ENCODE measurements at places on chromosomes 11 and 22.

DNA sequence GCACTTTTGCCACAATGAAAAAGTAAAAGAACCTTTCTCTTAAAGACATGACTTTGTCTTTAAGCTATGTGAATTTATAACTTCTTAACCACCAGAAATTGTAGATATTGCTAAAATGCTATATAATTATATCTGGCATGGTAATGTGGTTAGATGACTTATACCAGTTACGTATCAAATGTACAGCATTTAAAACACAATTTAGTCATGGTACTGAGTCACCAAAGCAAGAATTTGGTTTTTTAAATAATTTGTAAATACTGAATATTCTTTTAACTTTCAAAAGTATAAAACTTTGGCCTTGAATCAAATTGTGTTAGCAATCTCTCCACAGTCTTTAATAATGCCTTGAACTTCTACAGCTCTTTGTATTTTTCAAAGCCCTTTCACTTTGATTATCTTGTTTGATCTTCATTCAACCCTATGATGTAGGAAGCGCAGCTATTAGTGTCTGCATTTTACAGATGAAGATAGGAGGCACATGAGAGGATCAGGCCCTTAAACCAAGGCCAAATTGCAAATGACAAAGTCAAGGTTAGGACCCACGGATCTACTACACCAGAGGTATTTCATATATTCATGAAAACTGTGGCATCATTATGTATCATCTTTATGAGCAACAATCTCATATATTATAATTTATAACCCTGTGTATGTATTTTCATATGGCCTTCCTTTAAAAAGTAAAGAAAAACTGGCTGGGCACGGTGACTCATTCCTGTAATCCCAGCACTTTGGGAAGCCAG lies 4.4 kb upstream of the SYTL2 start:
- DNase-seq: peak; percentile 77

DNA sequence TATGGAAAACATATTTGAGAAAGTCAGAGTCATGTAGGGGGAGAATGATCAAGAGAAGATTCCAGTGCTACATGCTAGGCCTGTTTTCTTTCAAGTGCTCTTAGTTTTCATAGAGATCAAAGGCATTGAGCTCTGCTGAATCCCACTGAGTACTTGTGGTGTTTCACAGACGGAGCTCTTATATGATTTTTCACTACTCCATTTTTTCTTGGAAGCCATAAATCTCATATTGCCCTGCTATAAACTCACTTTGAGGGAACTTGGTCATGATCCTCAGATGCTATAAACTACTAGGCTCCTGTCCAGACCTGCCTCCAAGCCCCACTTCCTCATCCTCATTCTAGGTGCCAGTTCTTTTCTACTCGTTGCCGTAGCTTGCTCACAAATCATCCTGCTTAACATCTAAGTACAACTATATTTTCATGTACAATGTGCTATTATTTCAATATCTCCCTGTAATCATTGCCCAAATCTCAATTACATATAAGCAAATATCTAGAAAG lies 180.8 kb upstream of the CCDC179 start:
- DNase-seq: peak; percentile 8

GRCh38 chr11:71420455-71421241 lies 27.5 kb downstream of the DHCR7 start:
- DNase-seq: peak; percentile 51

DNA sequence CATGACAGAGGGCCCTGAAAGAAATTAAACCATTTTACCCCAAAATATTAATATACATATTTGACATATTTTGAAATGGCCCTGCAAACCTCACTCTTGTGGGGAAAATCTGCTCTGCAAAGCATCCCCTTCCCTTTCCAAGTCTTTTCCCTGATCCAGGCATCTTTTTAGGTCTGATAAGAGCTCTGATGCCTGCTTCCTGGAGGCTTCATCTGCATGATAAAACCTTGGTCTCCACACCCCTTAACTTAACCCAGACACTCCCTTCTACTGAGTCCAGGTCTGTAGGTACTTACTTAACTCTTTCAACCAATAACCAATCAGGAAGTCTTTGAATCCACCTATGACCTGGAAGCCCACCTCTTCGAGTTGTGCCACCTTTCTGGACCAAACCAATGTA lies 1.8 kb upstream of the LGALS12 start:
- DNase-seq: no peak

DNA sequence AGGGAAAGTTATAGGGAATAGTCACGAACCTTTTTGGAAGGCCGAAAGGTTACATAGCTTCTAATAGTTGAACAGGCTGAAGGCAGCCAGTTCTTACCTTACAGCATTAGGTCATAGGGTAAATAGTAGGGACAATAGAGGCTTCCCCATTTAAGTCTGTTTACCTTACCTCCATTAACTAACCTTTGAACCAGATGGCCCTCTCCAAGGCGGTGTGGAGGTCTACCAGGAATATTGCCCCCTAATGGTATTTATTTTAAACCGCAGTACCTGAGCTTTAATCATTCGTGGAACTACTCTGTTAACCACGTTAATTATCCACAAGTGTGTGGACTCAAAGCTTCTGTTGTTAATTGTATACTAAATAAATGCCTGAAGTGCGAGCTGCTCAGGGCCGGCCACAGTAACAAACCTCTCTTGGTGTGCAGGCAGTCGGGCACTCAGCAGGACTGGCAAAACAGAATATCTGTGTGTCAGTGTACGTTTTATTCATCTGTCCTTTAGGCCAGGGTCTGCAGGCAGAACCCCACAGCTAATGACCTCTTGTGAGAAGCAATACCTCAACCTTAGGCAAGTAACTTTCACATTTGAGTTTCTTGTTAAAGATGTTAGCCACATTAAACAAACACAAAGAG lies 81.7 kb downstream of the PRCP start:
- DNase-seq: no peak

- DNase-seq: no peak
These were observed 109.6 kb upstream of the B3GAT1 start for GRCh38 chr11:134521452-134522289.

- DNase-seq: no peak
These were observed 10.2 kb upstream of the CD82 start for GRCh38 chr11:44555031-44555800.

DNA sequence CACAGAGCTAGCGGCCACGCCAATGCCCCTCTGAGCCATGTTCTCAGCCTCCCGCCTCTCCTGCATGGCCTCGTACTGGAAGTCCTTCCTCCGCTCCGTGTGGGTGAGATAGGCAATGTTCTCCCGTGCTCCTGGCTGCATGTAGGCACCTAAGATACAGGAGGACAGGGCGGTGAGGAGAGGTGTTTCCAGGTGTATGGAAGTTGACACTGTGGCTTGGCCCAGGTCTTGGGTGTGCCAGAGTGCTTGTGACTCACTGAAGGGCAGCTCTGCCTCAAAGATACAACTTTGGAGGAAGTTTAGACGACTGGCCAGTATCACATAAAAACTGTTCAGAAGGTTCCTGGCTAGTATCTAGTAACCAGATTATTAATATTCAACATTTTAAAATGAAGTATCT lies 8.5 kb downstream of the SRRD start:
- DNase-seq: peak; percentile 45

GRCh38 chr22:33747576-33748180 lies 172.6 kb downstream of the LARGE1 start:
- DNase-seq: no peak

GRCh38 chr11:63985812-63986155 lies 454 bp upstream of the OTUB1 start:
- DNase-seq: no peak

- no peak for DNase-seq
These were observed 32.3 kb upstream of the RFPL3 start for GRCh38 chr22:32325416-32325801.

DNA sequence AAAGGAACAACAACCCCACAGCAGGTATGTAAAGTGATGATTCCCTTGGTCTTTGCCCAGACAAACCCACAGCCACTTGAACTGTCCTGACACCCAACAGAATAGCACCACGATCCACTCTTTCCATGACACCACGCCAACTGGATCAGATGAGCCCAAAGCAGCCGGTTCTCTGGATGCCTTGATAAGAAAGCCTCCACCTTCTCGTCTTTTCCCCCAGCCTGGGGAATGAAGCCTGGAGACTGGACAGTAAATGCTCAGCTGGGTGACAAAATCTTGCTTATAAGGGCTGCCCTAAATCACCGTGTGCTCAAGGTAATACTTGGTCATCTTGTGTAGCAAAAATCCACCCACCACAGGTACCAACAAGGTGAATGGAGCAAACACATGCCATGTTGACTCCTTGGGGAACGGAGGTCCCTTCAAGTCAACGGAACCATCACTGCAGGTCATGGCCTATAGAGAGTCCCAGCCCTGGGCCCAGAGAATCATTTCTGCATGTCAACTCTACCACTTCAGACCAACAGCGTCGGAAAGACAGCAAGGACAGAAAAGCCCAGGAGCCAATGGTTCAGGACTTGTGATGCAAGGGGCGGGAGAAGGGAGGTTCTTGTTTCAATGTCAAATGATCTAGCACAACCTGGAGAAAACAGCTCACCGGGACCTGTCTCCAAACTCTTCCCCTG lies 2.2 kb upstream of the MYO18B start:
- no peak for DNase-seq

DNA sequence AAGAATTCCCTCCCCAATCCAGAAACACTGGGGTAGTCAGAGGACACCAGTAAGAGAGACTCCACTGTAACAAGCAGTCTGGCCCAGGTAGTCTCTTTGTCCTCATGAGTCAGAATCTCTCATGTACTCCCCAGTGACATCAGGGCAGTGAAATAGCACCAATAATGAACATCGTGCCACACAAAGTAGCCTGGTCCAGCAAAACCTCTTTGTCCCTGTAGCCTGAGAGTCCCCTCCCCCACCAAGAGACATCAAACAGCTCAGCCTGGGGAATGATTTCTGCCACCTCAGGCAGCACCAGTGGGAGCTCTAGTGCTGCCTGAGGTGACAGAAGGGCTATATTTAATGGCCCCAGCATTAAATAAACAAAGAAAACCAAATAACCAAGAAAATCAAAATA lies 88.1 kb downstream of the SBF2 start:
- DNase-seq: peak; percentile 10

GRCh38 chr11:71176812-71177211 lies 75.6 kb downstream of the SHANK2 start:
- DNase-seq: no peak

DNA sequence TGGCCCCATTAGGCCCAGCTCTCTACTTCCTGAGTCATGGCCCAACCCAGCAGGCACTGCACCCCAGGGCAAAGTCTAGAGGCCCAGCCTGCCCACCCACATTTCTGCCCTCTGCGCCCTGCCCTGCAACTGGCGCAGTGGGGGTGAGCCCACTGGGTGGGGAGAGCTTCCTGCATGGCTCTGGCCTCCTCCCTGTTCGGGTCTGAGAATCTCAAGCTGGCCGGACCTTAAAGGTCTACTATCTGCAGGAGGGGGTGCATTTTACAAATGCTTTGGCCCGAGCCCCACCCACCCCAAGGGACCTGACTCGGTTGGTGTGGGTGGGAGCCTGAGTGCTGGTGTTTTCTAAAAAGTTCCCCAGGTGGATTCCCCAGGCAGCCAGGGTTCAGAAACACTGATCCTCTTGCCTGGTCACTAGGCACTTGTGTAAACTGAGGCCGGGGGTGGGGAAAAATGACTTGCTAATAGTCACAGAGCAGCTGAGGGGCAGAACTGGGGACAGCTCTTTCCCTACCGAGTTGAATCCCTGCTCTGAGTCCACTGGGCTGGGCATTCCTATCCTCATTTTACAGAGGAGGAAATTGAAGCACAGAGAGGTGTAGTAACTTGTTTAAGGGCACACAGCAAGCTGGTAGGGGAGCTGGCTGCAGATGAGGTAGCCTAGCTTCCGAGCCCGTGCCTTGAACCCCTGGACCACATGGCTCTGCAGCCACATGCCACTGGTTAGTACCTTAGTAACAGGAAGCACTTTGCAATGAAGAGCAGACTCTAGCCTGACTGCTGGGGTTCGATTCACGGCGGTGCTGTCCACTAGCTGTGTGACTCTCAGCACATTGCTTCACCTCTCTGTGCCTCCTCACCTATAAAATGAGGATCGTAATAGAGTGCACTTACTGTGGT lies 36.3 kb downstream of the CD82 start:
- no peak for DNase-seq

DNA sequence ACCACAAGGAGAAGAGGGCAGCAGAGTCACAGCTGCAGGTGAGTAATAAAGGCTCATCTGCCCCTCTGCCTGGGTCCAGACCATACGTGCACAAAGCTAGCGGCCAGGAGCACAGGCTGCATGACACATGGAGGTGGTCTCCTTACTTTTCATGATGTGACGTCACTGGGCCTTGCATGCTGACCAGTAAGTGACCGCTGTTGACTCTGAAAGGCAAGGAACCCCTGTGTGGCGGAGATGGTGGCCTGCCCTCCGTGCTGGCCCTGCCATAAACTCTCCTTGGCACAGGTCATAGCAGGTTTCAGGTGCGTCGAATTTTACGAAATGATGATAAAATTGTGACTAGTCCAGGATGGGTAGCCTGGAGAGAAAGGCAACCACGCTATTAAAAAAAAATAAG lies 7.6 kb upstream of the PARVG start:
- no peak for DNase-seq

GRCh38 chr11:12271241-12271640 lies 106.1 kb upstream of the PARVA start:
- DNase-seq: no peak

GRCh38 chr11:114606003-114606801 lies 10.6 kb upstream of the NXPE4 start:
- DNase-seq: no peak

DNA sequence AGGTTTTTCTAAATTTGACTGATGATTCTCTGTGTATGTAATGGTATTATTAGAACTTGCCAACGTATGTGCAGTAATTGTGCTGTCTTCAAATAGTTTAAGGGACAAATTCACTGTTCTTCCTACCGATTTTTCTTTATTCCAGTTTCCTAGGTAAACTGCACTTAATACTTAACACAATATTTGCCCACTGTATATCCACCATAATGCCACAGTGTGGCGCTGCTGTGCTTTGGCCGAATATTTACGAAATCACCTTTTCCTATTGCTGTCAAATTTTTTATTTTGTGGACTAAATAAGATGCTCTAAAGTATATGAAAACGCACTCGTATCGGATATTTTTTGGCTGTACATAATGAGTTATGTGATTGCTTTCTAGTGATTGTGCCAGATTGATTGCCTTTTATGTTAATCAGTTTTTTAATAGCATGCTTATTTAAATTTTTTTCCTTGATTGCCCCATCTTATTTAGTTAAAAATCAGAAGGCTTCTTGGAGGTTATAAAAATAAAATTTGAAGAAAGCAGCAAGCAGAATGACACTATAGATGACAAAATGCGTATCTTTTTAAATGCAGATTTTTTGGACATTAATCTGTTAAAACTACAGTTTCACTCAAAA lies 10.5 kb downstream of the AASDHPPT start:
- DNase-seq: peak; percentile 54

- no peak for DNase-seq
These were observed 16.5 kb upstream of the CSTF3 start for GRCh38 chr11:33177676-33178336.

- DNase-seq: peak; percentile 39
These were observed 9.2 kb upstream of the PRRG4 start for GRCh38 chr11:32820497-32820896.

- DNase-seq: no peak
These were observed 58.6 kb upstream of the RPS13 start for GRCh38 chr11:17135916-17136683.

- DNase-seq: no peak
These were observed 264.7 kb downstream of the TTC28 start for GRCh38 chr22:28414913-28415312.

Measured in bronchial epithelial cell (primary cell).